ENCODE measurements at places on chromosomes 6 and 20. TPM values are rescaled to one million over a fixed set of nuclear protein-coding genes. Genes with fewer than 3 reads are reported as not detected.

MUCL3 gene
- not detected for total RNA-seq

ECT2L gene
- total RNA-seq, result not detected

SLC25A27 gene
- total RNA-seq, result 1.2 TPM

GABRR2 gene
- total RNA-seq, result 0.49 TPM

XRN2 gene
- total RNA-seq, result 88.4 TPM

CLVS2 gene
- not detected for total RNA-seq

UBD gene
- total RNA-seq, result not detected

MUC22 gene
- not detected for total RNA-seq

RSPO4 gene
- total RNA-seq, result not detected

C20orf141 gene
- total RNA-seq, result not detected

BPIFB4 gene
- not detected for total RNA-seq

GJA1 gene
- total RNA-seq, result 0.09 TPM

GRCh38 chr6:140670021-140670420, 1295.6 kb upstream of the CITED2 start:
- no peak overlapping the region for H3K4me3 ChIP-seq
- peaks cover 6% of the 10 kb centered on the region for H3K27me3 ChIP-seq
- no peak overlapping the region for H3K27ac ChIP-seq
- no peaks in the 10 kb centered on the region for H3K36me3 ChIP-seq

DNA sequence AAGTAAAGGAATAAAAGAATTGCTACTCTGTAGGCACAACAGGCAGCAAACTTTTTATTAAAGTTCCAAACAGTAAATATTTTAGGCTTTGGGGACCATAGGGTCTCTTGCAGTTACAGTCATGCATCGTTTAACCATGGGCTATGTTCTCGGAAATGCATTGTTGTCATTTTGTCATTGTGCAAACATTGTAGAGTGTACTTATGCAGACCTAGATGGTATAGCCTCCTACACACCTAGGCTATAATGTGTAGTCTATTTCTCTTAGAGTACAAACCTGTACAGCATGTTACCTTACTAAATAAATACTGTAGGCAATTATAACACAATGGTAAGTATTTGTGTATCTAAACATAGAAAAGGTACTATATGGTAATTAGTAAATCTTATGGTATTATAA, 54.7 kb downstream of the CDS2 start:
- H3K4me3 ChIP-seq, result no peak overlapping the region
- H3K4me1 ChIP-seq, result peaks cover 3% of the 10 kb centered on the region
- H3K27ac ChIP-seq, result peak overlapping the region; percentile 56
- DNase-seq, result no peak
- peaks cover 17% of the 10 kb centered on the region for H3K36me3 ChIP-seq
- no peaks in the 10 kb centered on the region for H3K27me3 ChIP-seq

DNA sequence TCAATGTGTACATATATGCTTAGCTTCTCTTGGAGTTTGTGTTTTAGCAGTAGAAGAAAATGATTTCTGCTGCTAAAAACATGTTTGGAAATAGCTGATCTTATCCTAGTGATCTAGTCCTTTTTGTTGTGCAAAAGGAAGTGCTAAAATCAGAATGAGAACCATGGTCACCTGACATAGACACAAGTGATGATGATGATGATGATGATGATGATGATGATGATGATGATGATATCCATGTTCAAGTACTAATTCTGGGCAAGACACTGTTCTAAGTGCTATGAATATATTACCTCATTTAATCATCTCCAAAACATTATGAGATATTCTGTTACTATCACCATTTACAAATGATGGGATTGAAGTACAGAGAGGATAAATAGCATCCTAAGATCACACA, 79.8 kb downstream of the ANKEF1 start:
- no peak overlapping the region for H3K4me3 ChIP-seq
- H3K4me1 ChIP-seq, result peaks cover 12% of the 10 kb centered on the region
- DNase-seq, result no peak
- H3K27ac ChIP-seq, result no peak overlapping the region
- no peaks in the 10 kb centered on the region for H3K27me3 ChIP-seq

GRCh38 chr20:10369723-10370090, 64.3 kb downstream of the MKKS start:
- no peak overlapping the region for H3K27ac ChIP-seq
- DNase-seq, result no peak
- no peak overlapping the region for H3K4me3 ChIP-seq
- no peaks in the 10 kb centered on the region for H3K36me3 ChIP-seq
- H3K4me1 ChIP-seq, result no peaks in the 10 kb centered on the region
- H3K27me3 ChIP-seq, result peaks cover 18% of the 10 kb centered on the region

GRCh38 chr6:6328451-6328850, 8.0 kb upstream of the F13A1 start:
- DNase-seq, result no peak
- H3K4me1 ChIP-seq, result no peaks in the 10 kb centered on the region
- peaks cover 14% of the 10 kb centered on the region for H3K27me3 ChIP-seq
- H3K4me3 ChIP-seq, result no peak overlapping the region

DNA sequence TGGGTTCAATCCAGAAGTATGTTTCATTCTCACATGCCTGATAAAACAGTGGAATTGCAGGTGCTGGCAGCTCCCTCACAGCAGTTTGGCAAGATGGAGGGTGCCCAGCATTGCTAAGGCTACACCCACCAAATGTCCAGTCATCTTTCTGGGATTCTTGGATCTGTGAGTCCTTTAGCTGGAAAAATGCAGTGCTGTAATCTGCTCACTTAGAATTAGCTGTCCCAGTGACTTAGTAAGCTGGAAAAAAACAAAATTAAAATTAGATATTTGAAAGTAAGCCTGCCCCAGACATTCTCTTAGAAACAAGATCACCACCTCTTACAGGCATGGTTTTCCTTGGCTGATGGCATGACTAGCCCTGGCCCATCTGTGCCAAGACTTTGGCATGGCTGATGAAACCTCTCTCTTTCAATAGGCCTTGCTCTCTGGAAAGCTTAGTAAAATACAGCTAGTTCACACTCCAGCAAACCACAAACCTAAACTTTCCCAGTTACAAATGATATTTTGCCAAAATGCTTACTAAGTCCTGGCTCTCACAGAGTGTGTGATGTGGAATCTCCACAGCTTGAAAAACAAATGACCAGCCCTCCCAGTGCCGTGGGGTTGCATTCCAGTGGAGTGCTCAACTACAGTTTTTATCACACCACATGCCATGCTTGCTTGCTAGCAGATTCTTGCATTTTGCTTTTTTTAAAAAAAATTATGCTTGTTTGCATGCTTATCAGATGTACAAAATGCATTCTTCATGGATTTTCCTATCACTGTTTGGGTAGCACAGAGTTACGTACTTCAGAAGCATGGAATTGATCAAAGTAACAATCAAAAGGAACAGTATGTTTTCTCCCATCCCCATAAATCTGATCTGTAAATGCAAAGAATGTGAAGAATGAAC, 261.5 kb downstream of the EYA4 start:
- DNase-seq, result no peak
- H3K4me3 ChIP-seq, result no peak overlapping the region
- H3K27ac ChIP-seq, result no peak overlapping the region
- no peaks in the 10 kb centered on the region for H3K36me3 ChIP-seq

GRCh38 chr20:48489046-48489463, 338.7 kb downstream of the PREX1 start:
- peaks cover 9% of the 10 kb centered on the region for H3K27me3 ChIP-seq
- H3K4me3 ChIP-seq, result no peak overlapping the region
- H3K36me3 ChIP-seq, result no peaks in the 10 kb centered on the region
- H3K4me1 ChIP-seq, result no peaks in the 10 kb centered on the region

- H3K4me3 ChIP-seq, result no peak overlapping the region
- H3K36me3 ChIP-seq, result peaks cover 1% of the 10 kb centered on the region
- peaks cover 18% of the 10 kb centered on the region for H3K4me1 ChIP-seq
Measured at GRCh38 chr20:33526769-33527168, 36.9 kb downstream of the CBFA2T2 start.

DNA sequence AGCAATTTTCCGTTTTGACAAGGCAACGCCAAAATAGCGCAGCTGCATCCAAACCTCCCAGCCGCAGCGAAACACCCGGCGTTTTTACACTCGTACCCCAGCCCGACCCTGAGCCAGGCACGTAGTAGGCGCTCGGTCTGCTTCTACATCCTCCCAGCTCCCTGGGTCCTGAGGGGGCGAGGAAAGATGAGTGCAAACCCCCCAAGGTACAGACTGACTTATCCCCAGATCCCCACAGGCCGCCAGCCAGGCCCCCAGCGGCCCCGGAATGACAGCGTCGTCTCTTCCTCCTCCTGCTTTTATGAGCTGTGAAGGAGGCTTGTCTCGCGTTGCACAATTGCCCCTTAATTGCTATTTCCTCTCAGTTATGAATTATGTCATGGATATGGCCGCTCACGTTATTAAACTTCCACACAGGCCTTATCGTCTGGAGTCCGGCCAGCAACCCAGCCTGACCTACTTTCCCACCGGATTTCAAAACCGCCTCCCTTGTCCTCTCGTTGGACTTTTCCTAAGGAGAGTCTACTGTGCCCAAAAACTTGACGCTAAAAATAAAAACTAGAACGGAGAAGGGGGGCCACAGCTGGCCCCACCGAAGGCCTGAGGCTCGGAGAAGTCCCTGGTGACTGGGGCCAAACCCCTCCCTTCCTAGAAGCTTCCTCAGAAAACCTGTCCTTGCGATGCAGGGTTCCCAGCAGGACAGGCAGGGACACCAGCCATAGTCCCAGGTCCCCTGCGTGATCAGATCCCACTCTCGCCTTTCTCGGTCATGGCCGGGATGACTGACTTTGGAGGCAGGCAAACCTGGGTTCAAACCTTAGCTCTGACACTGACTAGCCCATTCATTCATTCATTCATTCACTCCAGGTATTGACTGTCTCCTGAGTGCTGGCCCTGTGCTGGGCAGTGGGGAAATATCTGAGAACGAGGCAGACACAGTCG, 130.9 kb upstream of the PTPN1 start:
- H3K27ac ChIP-seq, result no peak overlapping the region
- H3K4me1 ChIP-seq, result peaks cover 26% of the 10 kb centered on the region
- no peaks in the 10 kb centered on the region for H3K36me3 ChIP-seq

DNA sequence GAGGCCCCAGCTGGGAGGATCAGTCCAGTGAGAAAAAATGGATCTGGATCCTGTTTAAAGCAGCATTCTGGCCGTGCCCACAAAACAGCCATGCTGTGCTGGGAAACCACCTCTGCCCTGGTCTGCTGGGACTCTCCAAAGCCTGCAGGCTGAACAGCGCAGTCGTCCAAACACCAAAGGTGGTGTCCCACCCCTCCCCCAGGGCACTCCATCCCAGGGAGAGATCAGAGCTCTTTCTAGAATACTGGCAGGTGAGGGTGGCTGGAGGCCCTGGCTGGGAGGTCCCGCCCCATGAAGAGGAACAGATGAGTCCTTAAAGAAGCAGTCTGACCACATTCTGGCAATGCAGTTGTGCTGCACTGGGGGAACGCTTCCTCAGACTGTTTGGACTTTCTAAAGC, 84.6 kb downstream of the MRAP2 start:
- H3K4me1 ChIP-seq, result no peaks in the 10 kb centered on the region
- no peak for DNase-seq
- peaks cover 10% of the 10 kb centered on the region for H3K36me3 ChIP-seq
- H3K4me3 ChIP-seq, result no peak overlapping the region
- H3K27ac ChIP-seq, result no peak overlapping the region
- no peaks in the 10 kb centered on the region for H3K27me3 ChIP-seq

GRCh38 chr6:82711971-82712370, 348.4 kb downstream of the TPBG start:
- H3K36me3 ChIP-seq, result no peaks in the 10 kb centered on the region
- no peak overlapping the region for H3K4me3 ChIP-seq
- H3K27me3 ChIP-seq, result peaks cover 2% of the 10 kb centered on the region
- DNase-seq, result no peak

GRCh38 chr6:43891072-43891870, 121.3 kb downstream of the VEGFA start:
- no peak overlapping the region for H3K27ac ChIP-seq
- H3K36me3 ChIP-seq, result no peaks in the 10 kb centered on the region
- peaks cover 5% of the 10 kb centered on the region for H3K4me1 ChIP-seq
- no peak for DNase-seq
- H3K4me3 ChIP-seq, result no peak overlapping the region
- peaks cover 5% of the 10 kb centered on the region for H3K27me3 ChIP-seq

DNA sequence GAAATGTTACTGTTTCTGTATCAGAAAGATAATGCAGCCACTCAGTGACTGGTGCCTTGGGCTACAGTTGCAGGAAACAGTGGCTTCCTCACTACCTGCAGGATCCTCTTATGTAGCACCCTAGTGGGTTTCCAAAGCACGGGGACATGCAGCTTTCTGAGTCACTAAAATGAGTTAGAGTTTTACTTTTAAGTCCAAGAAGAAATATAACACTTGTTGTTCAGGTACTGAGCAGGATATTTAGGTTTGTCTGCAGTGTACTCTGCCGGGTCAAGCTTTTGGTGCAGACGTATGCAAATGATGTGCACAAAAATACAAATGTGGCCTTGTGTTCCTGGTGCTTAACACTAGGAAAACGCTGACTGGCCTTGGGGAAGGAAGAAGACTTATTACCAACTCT, 22.0 kb downstream of the ACSS1 start:
- H3K27me3 ChIP-seq, result no peaks in the 10 kb centered on the region
- H3K4me1 ChIP-seq, result peaks cover 36% of the 10 kb centered on the region
- DNase-seq, result peak; percentile 41
- peak overlapping the region; percentile 6 for H3K4me3 ChIP-seq

GRCh38 chr6:119312875-119313338, 36.7 kb downstream of the MAN1A1 start:
- DNase-seq, result peak; percentile 58
- H3K27me3 ChIP-seq, result no peaks in the 10 kb centered on the region
- H3K27ac ChIP-seq, result peak overlapping the region; percentile 91

- no peak for DNase-seq
- no peaks in the 10 kb centered on the region for H3K4me1 ChIP-seq
- H3K4me3 ChIP-seq, result no peak overlapping the region
- no peak overlapping the region for H3K27ac ChIP-seq
Measured at GRCh38 chr6:110731196-110731595, 84.1 kb downstream of the CDK19 start.

- H3K4me3 ChIP-seq, result no peak overlapping the region
- H3K36me3 ChIP-seq, result no peaks in the 10 kb centered on the region
- no peak overlapping the region for H3K27ac ChIP-seq
- no peak for DNase-seq
- H3K27me3 ChIP-seq, result peaks cover 41% of the 10 kb centered on the region
- no peaks in the 10 kb centered on the region for H3K4me1 ChIP-seq
Measured at GRCh38 chr20:57579898-57580447, 19.1 kb downstream of the PCK1 start.
